ENCODE measurements at places on chromosomes 2 and 18.

DNA sequence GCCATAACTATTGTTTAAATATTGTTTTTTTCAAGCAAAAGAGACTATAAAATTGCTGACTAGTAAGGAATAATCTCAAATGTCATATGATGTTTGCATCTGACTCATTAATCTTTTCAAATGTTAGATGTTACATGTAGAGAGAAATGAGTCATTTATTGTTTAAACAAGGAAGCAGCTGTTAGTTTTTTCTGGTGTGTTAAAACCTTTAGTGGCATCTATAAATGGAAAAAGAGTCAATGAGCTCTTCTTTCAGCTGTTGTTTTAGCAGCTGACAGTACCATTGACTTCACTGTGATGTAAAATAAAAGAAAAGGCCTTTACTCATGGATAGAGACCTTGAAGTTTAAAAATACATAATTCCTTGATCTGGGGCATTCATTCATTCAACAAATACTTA lies 1.8 kb upstream of the KLHL41 start:
- no peak for DNase-seq

DNA sequence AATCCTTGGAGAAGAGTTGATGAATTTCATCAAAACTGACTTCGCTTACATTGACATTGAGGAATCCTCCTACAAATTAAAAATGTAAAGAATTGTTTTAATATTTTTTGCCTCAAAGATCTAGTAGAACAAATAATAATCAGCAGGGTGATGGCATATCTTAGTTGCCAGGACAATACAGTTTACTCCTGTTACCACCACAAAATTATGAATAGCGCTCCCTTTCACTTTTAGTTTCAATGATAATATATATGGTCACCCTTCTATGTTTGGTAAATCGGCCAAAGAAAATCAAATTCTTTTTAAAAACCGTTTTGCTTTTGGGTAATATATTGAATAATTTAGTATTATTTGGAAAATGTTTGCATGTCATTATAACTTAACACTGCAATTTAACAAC lies 39.0 kb downstream of the B4GALT6 start:
- no peak for DNase-seq

DNA sequence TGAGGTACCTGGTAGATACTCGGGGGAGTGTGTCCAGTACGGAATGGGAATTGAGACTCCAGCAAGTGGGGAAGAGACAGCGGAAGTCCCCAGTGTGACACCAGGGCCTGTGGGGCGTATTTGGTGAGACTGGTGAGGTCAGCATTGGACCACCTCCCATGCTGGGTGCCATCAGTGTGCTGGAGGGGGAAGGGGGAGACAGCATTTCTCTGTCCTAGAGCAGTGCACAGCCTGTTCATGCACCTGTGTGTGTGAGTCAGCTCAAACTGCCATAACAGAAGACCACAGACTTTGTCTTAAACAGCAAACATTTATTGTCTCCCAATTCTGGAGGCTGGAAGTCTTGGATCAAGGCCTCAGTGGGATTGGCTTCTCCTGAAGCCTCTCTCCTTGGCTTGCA lies 301.8 kb downstream of the GBX2 start:
- no peak for DNase-seq

DNA sequence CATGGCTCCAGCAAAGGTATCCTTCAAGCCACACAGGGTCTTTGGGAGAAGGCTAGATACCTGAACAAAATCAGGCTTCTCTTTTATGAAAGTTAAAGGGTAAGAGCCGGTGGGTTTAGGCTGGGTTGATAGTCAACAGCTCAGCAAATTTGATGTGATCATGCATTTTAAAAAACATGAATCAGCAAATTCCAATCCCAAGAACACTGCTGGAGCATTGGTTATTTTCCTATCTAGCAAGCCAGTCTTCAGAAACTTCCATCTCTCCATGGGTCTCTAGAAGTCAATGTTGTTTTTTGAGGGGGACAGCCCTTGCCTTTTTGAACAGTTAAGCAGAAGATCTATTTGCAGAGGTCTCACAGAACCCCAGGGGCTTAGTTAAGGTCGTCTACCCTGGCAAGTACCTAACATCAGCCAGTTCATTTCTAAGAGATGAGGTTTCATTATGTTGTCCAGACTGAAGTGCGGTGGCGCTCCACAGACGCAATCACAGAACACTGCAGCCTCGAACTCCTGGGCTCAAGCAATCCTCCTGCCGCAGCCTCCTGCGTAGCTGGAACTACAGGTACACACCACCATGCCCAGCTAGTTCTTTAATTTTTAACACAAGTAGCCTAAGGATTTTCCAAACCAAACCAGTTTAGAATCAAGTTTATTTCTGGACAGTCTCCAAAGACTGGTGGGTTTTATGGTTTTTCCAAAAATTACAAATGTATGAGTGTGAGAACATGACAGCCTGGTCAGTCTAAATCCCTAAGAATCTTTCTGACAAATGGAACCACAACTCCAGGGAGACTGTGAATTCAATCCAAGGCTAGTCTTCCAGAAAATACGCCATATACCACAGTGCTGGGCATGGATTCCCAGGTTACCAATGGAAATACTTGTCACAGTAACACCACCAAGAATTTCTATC lies 4.1 kb upstream of the ZCCHC2 start:
- no peak for DNase-seq
